ENCODE measurements at places on chromosomes 5 and 9. TPM values are rescaled to one million over a fixed set of nuclear protein-coding genes. Genes with fewer than 3 reads are reported as not detected.

- no peak for DNase-seq
- no peaks in the 10 kb centered on the region for H3K27me3 ChIP-seq
- no peak overlapping the region for H3K27ac ChIP-seq
- no peaks in the 10 kb centered on the region for H3K36me3 ChIP-seq
- H3K4me3 ChIP-seq, result no peak overlapping the region
- H3K4me1 ChIP-seq, result no peaks in the 10 kb centered on the region
Observed at GRCh38 chr5:94362857-94363256, 255.5 kb downstream of the KIAA0825 start.

GRCh38 chr5:159549046-159549445, 218.8 kb upstream of the IL12B start:
- H3K4me3 ChIP-seq, result no peak overlapping the region
- no peaks in the 10 kb centered on the region for H3K36me3 ChIP-seq

DNA sequence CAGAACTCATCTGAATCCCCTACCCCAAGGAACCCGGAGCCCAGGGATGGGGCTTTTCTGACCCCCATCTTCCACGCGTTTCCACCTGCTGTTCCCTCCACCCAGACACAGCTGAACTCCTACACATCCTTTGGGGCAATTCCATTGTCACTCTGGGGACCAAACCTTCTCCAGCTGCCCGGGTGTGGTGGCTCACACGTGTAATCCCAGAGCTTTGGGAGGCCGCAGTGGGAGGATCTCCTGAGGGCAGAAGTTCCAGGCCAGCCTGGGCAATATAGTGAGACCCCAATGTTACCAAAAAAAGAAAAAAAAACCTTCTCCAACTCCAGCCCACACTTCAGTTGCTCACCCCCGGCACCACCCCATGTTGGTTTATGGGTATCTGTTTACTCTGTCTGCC, 8.1 kb downstream of the EPB41L4B start:
- no peak for DNase-seq
- H3K36me3 ChIP-seq, result no peaks in the 10 kb centered on the region
- H3K27ac ChIP-seq, result no peak overlapping the region

DNA sequence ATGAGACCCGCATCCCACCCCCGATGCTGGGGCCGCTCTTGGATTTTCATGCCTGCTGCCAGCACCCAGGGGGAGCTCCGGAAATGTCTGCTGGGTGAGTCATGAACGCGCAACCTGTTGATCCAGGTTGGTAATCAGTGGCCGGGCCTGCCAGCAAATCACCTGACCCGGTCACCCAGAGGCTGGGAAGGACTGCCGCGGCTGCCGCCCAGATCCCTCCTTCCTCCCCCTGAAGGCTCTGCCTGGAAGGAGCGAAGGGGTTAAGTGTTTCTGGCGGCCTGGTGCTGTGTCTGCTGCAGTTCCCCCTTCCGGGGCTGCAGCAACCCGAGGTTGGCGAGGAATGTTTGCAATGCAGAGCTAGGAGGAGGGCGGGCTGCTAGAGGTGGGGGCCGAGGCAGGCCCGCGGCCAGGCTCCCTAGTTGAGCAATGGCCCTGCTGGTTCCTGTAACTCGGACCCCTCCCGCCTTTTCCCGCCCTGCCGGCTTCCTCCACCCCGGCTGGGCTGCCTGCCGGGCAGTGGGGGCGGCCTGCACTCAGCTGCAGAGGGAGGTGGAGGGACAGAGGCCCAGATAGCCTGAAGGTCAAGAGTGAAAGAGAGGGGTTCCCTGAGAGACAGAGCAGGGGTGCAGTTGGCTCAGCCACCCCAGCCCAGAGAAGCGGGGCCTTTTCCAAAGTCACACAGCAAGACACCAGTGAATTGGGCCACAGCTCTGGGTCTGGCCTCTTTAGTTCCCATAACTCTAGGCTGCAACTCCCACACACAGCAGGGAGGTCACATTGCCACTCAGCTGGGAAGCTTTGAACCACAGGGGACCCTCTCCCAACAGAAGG, 156.3 kb upstream of the IER5L start:
- peak overlapping the region; percentile 85 for H3K27ac ChIP-seq

DNA sequence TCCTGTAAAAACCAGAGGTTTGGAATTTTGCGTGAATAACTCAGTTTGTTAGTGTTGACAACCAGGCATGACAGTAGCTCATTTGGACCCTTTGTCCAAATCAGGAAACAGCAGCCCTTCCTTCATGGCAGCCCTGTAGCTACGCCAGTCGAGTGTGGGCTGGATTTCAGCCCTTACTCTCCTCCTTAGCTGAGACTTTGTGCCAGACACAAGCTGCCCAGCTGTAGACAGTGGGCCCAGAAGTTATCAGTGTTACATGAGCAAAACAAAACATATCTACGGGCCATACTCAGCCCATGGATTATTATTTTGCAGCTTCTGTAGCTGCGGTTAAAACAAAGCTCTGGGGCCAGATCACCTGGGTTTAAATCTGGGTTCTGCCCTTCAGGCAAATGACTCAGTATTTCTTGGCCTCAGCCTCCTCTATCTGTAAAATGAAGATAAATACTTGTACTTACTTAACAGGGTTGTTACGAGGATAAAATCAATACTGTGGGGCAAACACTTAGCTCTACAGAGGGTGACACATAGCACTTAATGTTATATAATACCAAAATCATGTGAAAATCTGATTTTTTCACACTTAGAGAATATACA, 76.9 kb downstream of the GHR start:
- no peaks in the 10 kb centered on the region for H3K27me3 ChIP-seq
- no peaks in the 10 kb centered on the region for H3K36me3 ChIP-seq
- H3K4me1 ChIP-seq, result no peaks in the 10 kb centered on the region
- H3K27ac ChIP-seq, result no peak overlapping the region
- no peak for DNase-seq
- no peak overlapping the region for H3K4me3 ChIP-seq

DNA sequence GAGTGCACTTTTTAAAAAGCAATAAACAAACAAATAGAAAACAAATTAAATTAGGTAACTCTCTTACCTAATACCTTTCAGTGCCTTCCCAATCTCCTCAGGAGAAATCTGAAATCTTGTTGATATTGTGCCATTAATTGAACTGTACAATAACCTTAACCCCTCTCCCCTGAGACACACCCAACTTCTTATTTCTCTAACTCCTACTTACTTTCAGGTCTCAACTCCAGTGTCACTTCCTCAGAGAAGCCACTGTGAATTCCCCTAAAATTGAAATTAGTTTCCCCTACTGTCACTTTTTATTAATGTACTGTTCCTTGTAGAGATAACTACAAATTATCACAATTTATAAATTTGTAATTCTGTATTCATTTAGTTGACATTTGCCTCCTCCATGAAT, 295.3 kb upstream of the TNC start:
- no peak overlapping the region for H3K4me3 ChIP-seq
- H3K27ac ChIP-seq, result peak overlapping the region; percentile 99
- peaks cover 4% of the 10 kb centered on the region for H3K36me3 ChIP-seq
- DNase-seq, result peak; percentile 76

GRCh38 chr5:135891791-135892190, 3.9 kb downstream of the IL9 start:
- no peak overlapping the region for H3K4me3 ChIP-seq
- peak; percentile 49 for DNase-seq
- no peaks in the 10 kb centered on the region for H3K4me1 ChIP-seq

DNA sequence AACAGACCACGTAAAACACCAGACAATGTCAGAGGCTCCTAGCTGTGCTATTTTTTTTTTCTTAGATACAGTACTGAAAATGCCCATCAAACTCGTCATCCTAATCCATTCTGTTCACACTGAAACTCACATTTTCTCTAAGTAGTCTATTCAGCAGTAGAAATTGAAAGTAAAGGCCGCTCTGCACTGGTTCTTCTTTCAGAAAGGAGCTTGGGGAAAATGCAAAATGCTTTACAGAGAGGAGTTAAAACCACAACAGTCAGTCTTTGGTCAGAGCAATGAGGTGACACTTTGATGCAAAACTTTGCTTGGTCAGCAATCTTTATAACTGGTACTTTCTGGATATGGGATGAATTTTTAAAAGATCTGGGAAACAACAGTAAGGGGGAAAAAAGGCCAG, 43.8 kb upstream of the SUSD1 start:
- no peaks in the 10 kb centered on the region for H3K27me3 ChIP-seq
- peaks cover 3% of the 10 kb centered on the region for H3K4me1 ChIP-seq
- H3K36me3 ChIP-seq, result peaks cover 9% of the 10 kb centered on the region
- no peak overlapping the region for H3K4me3 ChIP-seq
- DNase-seq, result no peak
- no peak overlapping the region for H3K27ac ChIP-seq

DNA sequence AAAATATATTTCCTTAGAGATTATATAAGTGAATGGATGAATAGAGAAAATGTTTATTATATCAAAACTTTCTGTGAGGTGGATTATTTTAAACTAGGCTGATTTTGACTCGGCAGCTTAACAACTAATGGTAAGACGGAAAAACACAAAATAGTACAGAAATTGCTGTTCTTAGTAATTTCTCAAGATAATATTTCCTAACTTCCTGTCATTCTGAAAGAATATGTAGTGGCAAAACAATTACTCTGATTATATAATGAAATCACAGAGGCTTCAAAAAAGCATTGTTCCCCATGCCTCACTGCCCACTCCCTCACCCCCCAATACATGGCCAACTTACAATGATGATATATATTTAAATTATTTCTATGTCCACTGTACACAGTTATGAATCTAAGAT, 85.4 kb downstream of the YTHDC2 start:
- no peak for DNase-seq
- no peaks in the 10 kb centered on the region for H3K36me3 ChIP-seq
- no peak overlapping the region for H3K4me3 ChIP-seq
- H3K27me3 ChIP-seq, result no peaks in the 10 kb centered on the region
- no peak overlapping the region for H3K27ac ChIP-seq

GRCh38 chr5:35303152-35303551, 72.9 kb upstream of the PRLR start:
- H3K4me3 ChIP-seq, result no peak overlapping the region
- no peaks in the 10 kb centered on the region for H3K36me3 ChIP-seq
- no peaks in the 10 kb centered on the region for H3K4me1 ChIP-seq
- no peak overlapping the region for H3K27ac ChIP-seq

DNA sequence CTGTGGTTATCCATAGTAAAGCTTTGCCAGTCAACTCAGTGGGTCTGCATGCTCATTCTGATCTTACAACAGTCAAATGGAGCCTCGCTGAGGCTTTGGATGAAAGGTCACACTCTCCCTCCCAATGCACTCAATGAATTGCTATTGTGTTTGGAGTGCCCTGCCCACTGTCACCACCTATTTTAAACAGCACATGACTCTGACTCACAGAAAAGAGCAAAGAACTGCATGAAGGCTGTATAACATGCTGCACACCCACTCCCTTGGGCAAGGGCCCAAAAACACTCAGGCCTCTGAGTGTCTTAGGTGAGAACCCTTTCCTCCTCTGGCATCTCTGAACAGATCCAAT, 118.7 kb upstream of the CCDC112 start:
- no peak for DNase-seq
- no peaks in the 10 kb centered on the region for H3K4me1 ChIP-seq
- no peaks in the 10 kb centered on the region for H3K27me3 ChIP-seq
- H3K36me3 ChIP-seq, result no peaks in the 10 kb centered on the region
- H3K27ac ChIP-seq, result no peak overlapping the region
- H3K4me3 ChIP-seq, result no peak overlapping the region

DNA sequence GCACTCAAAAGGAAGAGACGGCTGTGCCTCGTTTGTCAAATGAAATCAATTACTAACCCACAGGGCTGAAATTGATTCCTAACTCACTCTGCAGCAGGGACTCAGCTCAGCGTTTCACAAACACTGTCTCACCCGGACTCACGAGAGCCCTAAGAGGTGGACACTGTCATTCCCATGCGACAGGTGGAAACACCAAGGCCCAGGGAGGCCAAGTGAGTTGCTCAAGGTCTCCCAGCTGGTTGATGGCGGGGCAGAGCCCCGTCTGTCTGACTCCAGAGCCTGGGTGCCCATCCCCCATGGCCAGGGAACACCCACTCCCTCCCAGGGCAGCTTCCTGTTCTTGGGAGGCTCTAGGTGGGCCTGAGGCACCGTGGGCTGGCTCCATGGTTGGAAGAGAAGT, 1.3 kb upstream of the PLPP7 start:
- no peak overlapping the region for H3K27ac ChIP-seq
- H3K4me3 ChIP-seq, result no peak overlapping the region
- no peaks in the 10 kb centered on the region for H3K36me3 ChIP-seq
- DNase-seq, result no peak

GRCh38 chr9:37038943-37039464, 4.9 kb upstream of the PAX5 start:
- H3K27ac ChIP-seq, result no peak overlapping the region
- H3K36me3 ChIP-seq, result no peaks in the 10 kb centered on the region
- H3K27me3 ChIP-seq, result no peaks in the 10 kb centered on the region
- H3K4me1 ChIP-seq, result peaks cover 12% of the 10 kb centered on the region
- no peak overlapping the region for H3K4me3 ChIP-seq

DNA sequence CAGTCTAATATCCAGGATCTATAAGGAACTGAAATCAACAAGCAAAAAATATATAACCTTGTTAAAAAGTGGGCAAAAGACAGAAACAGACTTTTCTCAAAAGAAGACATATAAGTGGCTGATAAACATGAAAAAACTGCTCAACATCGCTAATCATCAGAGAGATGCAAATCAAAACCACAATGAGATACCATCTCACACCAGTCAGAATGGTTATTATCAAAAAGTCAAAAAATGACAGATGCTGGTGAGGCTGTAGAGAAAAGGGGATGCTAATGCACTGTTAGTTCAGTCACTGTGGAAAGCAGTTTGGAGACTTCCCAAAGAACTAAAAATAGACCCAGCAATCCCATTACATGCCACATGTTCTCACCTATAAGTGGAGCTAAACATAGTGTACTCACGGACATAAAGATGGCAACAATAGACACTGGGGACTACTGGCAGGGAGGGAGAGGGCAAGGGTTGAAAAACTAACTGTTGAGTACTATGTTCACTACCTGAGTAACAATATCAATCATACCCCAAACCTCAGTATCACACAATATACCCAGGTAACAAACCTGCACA, 11.7 kb upstream of the TSSK1B start:
- H3K4me1 ChIP-seq, result no peaks in the 10 kb centered on the region
- H3K27me3 ChIP-seq, result peaks cover 5% of the 10 kb centered on the region
- DNase-seq, result no peak
- no peak overlapping the region for H3K4me3 ChIP-seq

GRCh38 chr5:115194676-115195075, 25.0 kb upstream of the TRIM36 start:
- H3K36me3 ChIP-seq, result no peaks in the 10 kb centered on the region
- H3K27me3 ChIP-seq, result no peaks in the 10 kb centered on the region
- no peak for DNase-seq
- no peak overlapping the region for H3K4me3 ChIP-seq
- no peaks in the 10 kb centered on the region for H3K4me1 ChIP-seq

GRCh38 chr5:84393969-84394368, 9.3 kb upstream of the EDIL3 start:
- H3K27ac ChIP-seq, result no peak overlapping the region
- no peak overlapping the region for H3K4me3 ChIP-seq
- H3K4me1 ChIP-seq, result peaks cover 8% of the 10 kb centered on the region
- no peaks in the 10 kb centered on the region for H3K36me3 ChIP-seq
- no peaks in the 10 kb centered on the region for H3K27me3 ChIP-seq

Gene ARSI
- 0.15 TPM for total RNA-seq

Gene SCGB3A2
- not detected for total RNA-seq

Gene SLC34A3
- total RNA-seq, result not detected

Gene ITK
- total RNA-seq, result not detected

Gene THBS4
- total RNA-seq, result 1.6 TPM

Gene SLC34A1
- total RNA-seq, result not detected

Gene DAPK1
- 380 TPM for total RNA-seq

Gene CHMP5
- 74.6 TPM for total RNA-seq

Gene ZCCHC10
- total RNA-seq, result 31.2 TPM

Gene EQTN
- total RNA-seq, result not detected

Gene PCA3
- not detected for total RNA-seq

Gene SERF1A
- 15.1 TPM for total RNA-seq
